ENCODE measurements at places on chromosomes 4 and X. TPM values are rescaled to one million over a fixed set of nuclear protein-coding genes. Genes with fewer than 3 reads are reported as not detected.

The MAGEB17 gene
- not detected for total RNA-seq

The CYTL1 gene
- 4.8 TPM for total RNA-seq

The RHOXF1 gene
- total RNA-seq = not detected

The TKTL2 gene
- total RNA-seq = 1.7 TPM

The GASK1B gene
- total RNA-seq = 150 TPM

The BMP3 gene
- 3.1 TPM for total RNA-seq
